ENCODE measurements at places on chromosomes 5 and 9.

DNA sequence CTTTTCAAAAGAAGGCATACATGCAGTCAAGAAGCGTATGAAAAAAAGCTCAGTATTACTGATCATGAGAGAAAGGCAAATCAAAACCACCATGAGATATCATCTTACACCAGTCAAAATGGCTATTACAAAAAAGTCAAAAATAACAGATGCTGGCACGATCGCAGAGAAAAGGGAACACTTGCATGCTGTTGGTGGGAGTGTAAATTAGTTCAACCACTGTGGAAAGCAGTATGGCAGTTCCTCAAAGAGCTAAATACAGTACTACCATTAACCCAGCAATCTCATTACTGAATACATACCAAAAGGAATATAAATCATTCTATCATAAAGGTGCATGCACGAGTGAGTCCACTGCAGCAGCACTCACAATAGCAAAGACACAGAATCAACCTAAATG is 24.5 kb downstream of the RETREG1 start:
- DNase-seq: no peak

DNA sequence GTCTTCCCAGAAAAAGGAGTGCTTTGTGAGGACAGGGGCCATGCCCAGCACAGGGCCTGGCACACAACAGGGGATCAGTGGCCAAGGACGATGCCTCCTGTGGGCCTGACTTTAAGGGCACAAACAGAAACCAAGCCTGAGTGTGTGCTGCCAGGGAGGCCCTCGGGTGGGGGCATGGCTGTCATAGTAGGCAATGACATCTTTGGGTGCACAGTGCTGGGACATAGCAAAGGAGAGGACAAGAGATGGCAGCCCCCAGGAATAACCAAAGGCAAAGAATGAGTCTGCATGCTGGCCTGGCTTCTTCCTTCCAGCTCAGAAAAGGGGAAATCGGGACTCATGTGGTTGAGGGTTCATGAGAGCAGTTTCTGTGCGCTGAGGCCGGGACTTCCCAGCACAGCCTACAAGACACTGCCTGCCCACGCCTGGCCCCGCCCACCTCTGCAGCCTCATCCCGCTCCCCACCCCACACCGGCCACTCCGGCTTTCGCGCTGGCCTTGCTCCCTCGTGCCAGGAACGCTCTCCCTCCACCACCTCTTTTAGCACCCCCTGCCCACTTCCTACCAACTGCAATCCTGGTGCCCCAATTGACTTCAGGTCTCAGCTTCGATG is 13.8 kb upstream of the LHX2 start:
- no peak for DNase-seq

DNA sequence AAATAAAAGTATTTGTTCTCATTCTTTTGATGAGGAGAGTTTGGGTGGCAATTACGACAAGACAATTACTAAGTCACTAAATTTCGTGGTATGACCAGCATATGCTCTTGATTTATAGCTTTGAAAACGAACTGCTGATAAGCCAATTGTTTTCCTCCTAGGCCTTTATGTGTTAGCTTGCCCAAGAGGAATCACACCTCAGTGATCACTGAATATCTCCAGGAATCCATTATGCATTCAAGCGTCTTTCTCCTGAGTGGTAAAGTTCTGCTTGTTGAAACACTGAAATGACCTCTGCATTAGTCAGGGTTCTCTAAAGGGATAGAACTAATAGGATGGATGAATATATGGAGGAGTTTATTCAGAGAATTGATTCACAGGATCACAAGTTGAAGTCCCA is 677.7 kb upstream of the MEF2C start:
- no peak for DNase-seq

DNA sequence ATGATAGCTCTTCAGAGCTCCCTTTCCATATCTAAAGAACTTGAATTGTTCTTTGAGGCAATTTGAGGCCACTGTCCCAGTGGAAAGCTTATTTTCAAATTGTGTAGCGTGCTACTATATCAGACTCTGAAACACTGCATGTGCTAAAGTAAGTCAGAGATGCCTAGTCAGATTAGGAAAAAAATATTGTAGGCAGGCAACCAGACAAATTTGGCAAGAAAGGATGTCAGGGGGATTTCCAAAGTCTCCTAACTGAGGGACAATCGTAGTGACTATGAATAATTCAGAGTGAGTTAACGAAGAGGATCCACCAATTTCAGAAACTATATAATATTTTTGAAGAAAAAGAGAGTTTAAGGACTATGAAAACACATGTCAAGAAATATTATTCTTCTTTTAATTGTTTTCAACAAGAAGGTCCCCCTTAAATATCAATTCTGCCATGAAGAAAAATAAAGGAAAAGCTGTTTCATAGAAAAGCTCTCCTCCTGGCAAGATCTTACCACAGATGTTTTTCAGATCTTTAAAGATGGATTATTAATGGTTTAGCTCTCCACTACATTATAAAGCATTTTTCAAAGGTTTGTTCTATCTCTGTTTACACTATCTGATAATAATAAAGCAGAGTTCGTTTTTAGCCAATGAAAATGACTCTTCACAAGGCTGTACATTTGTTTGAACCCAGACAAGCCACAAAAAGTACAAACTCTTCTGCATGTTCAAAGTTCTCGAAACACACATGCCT is 273.5 kb upstream of the PTGER4 start:
- DNase-seq: no peak

GRCh38 chr9:85515021-85515420 is 226.7 kb downstream of the AGTPBP1 start:
- no peak for DNase-seq

GRCh38 chr5:59843511-59844213 is 49.9 kb downstream of the PDE4D start:
- DNase-seq: no peak

- DNase-seq: no peak
Measured at GRCh38 chr5:116272281-116272941, 187.6 kb downstream of the COMMD10 start.

DNA sequence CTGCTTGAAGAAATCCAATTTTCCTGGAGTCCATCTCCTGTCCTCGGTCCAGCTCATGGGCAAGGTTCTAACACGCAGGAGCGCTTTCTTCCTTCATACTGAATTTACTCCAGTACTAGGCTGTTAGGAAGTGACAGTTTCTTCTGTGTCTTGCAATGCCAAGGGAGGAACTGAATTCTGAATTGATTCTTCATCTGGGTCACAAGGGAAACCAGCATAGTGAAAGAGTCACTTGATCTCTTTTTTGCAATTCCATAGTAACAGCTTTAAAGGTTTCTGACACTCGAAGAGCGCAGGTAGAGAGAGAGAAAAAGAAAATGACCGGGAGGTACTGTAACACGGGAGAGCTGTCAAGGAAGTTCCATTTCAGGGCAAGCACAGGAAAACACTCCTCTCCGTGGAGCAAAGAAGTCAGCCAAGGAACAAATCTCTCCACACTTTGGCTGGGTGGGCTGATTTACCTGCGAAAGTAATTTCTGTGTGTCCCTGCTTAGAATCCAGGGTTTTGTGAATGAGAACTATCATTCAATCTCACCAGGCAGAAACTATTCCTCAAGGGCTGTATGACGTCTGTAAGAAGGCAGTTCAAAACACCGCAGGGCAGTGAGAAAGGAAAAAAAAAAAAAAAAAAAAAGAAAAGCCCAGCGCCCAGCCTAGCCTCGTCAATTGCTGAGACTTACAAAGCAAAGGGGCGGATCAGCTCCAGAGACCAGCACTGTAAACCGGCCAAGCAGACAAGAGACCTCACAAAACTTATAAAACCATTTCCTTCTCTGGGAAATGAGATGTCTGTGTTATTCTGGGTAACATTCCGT is 617.8 kb downstream of the PDE4D start:
- DNase-seq: peak; percentile 5

GRCh38 chr5:54013556-54014194 is 296.7 kb downstream of the ARL15 start:
- peak; percentile 66 for DNase-seq

DNA sequence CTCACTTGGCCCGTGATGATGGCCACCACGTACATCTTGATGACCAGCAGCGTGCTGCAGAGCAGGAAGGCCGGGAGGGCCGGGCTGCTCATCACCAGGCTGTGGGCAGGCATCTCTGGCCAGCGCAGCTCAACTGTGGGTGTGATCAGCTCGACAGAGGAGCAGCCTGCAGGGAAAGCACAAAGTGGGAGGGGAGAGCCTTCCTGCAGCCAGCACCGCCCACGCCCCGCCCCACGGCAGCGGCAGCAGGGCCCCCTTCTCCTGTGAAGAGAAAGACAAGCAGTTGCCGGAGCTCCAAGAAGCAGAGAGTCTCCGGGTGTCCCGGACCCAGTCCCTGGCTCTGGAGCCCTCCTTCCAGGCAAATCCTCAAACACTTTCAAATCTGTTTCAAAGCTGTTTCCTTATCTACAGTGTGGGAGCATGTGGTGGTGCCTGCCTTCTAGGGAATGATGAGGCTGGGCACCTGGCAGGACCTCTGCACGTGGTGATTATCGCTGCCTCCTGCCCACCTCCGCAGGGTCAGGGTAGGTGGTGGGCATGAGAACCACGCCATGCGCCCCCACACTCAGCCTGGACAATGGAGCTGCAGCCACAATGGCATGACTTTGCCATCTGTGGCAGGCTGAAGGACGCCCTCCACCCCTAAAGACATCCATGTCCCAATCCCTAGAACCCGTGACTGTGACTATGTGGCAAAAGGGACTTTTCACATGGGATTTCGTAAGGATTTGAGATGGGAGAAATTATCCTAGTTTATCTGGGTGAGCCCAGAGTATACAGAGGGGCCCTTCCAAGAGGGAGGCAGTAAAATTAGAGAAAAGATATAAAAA is at the start of gene PTGES:
TSS of gene PTGES (minus strand) at position 143 of the 830 bp plus-strand sequence. CDS start at position 113, 30 bp downstream.
- peak; percentile 88 for DNase-seq

GRCh38 chr5:167793700-167794099 is 497.7 kb upstream of the WWC1 start:
- no peak for DNase-seq

DNA sequence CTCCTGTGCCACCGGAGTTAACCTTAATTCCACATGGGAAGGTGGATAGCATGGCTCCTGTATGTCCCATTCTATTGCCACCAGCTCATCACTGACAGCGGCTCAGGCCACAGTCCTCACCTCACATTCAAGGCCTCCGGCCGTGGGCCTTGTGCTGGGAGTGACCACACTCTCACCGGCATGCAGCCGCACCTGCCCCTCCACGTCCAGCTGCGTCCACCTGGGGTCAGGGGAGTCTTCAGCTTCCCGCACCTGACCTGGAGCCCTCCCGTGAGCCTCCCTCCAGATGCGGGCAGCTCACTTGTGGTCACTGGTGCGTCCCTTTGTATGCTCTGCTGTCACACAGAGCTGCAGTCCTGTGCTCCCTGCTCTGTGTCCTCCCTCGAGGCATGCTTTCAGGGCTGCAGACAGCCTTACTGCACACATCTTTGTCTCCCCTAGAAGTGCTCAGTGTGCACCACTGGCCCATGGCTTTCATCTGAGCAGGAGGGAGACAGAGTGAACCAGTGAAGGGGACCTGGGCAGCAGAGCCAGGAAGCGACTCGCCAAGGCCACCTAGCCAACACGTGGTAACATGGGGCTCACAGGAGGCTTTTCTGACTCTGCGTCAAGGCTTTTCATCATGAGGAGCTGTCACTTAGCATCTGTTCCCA is 210.1 kb downstream of the ERCC6L2 start:
- DNase-seq: no peak

GRCh38 chr9:122536134-122536533 is 9.0 kb upstream of the OR1N1 start:
- peak; percentile 15 for DNase-seq

- DNase-seq: peak; percentile 17
Measured at GRCh38 chr9:2083479-2083878, 68.3 kb downstream of the SMARCA2 start.

Measured in AG08395 (cell line).